Activated T-helper 2 cell treated with anti-CD3 and anti-CD28 coated beads, Interferon-gamma antibody, Interleukin-2, Interleukin-4, amounts not matched to agents 10 μg/mL and 5 μg/mL and 100 μg/mL, durations not matched to agents 14 hours and 24 hours and 36 hours (primary cell): ENCODE measurements at places on chromosomes 4 and X.
A peak's percentile ranks its signal among the peaks of the same experiment; 100 is the strongest.

DNA sequence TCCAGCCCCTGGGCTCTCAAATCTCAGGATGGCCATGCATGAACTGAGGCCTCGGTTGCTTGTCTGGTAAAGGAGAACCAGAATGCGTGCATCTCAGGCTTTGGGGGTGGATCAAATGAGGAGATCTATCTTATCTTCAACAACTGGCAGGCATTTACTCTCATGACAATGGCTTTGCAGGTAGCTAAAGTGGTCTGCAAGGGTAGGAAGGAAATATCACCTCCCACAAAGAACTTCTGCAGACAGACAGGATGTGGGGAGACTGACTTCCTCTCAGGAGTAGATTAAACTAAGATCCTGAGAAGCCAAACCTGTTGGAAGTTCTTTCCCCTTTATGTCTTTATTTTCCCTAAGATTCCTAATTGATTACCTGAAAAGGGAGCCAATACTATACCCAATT is 7.8 kb downstream of the LDB2 start:
- DNase-seq: no peak

DNA sequence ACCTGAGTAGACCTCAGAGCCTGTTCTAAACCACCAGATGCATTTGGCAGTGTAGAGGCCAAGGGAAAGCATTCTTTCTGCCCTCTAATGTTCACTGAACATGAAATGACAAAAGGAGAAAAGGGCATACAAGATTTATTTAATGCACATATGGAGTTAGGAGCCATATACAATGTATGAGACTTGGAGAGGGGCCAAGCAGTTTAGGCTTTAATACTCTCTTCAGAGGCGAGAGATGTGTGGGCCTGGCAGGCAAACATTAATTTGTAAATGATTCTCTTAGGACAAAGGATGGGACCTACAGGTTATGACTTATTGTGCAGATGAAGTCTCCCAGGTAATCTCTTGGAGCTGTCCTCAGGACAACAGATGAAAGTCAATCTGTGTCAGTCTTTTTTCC is 631.9 kb downstream of the ADGRL3 start:
- no peak for DNase-seq

- DNase-seq: no peak
These were observed 74.5 kb upstream of the PLS3 start for GRCh38 chrX:115486510-115486909.

DNA sequence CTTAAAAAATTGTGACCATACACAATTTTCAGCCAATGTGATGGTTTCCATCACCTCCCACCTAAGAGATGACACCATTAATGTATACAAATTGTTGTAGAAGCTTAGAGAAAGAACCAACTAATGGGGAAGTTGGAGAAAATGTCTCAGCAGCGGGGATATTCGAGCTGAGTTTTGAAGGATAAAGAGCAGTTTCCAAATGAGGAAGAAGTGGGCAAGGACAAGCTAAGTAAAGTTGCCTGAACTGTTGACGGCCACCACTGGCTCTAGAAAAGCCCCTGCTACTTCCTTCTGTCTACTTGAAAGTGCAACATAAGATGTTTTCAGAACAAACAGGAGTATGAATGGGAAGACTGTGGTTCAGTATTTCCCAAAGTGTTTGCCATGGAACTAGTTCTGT is 92.0 kb downstream of the CHRNA9 start:
- DNase-seq: no peak

DNA sequence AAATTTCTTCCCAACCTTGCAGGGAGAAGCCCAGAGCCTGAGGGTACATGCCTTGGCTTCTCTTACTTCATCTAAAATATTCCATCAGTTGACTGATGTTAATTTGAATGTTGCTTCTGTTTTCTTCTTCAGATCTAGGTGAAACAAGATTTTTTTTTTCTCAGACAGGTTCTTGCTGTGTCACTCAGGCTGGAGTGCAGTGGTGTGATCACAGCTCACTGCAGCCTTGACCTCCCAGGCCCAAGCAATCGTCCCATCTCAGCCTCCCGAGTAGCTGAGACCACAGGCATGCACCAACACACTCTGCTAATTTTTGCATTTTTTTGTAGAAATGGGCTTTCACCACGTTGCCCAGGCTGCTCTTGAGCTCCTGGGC is 62.1 kb upstream of the KLF3 start:
- no peak for DNase-seq

DNA sequence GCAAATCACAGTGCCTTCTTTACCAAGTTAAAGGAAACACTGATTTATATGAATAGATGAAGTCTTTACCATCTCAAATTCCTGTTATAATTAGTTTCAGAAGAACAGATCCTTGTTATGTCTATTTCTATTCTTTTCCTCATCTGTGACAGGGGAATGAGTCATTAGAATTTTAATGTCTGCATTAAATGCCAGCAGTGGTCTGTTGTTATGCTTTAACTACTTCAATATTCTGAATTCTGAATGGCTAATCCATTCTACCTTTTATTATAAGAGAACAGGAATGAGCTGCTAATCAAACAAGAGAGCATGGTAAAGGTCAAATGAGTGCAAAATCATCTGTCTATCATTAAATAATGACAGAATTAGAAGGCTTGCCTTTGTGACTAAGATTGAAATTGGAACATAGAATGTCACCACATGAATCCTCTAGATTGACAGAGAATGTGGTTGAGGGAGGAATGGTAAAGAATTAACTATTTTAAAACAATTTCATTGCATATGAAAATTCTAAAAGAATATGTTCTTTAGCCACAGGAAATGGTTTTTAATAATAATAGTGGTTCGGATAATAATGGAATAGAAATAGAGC is 935.5 kb downstream of the ADGRL3 start:
- DNase-seq: no peak

DNA sequence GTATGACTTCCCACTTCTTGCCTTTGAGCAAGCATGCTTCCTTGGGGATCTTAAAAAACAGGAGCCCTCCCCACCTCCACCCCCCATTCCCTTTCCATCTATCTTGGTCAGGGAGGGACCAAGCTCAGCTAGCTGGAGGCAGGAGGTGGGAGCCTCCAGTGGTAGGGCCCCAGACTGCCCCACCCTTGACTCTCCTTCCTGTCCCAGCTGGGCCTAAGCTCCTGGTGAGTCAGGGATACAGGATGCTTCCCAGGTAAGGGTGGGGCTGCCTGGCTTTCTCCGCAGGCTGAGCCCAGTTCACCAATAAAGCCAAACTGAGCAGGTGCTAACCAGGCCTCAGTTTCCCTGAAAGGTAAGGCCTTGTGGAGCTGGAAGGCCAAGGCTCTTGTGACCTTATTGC is 15.2 kb downstream of the EFNB1 start:
- DNase-seq: no peak

- DNase-seq: peak; percentile 97
These were observed at the start of gene COMMD8 for GRCh38 chr4:47463235-47463956. Gene COMMD8, minus strand, starts transcription at chr4:47463702. Its CDS starts 51 bp downstream, at chr4:47463651.

GRCh38 chr4:100926039-100926717 is 408.4 kb upstream of the EMCN start:
- no peak for DNase-seq

DNA sequence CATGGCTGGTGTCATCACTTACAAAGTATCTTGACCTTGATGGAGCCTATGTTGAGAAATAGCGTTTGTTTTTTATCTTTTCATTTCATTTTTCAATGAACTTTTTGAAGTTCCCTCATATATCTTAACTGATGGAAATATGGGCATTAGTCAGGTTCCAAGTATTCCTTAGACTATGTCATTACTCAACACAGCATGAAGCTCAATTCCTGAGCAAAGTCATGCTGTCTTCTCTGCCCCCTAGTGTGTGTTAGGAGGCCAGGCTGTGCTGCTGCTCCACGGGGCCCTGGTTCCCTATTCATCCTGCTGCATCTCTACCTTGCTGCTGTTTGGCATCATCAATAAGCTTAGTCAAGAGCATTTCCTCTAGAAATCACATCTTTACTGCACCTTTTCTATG is 40.9 kb downstream of the GPR143 start:
- no peak for DNase-seq

GRCh38 chr4:145939856-145940255 is 1.2 kb upstream of the ZNF827 start:
- DNase-seq: no peak

- no peak for DNase-seq
These were observed 34.2 kb downstream of the ARAP2 start for GRCh38 chr4:36209941-36210649.

GRCh38 chr4:85734424-85734831 is 259.5 kb downstream of the ARHGAP24 start:
- DNase-seq: no peak

DNA sequence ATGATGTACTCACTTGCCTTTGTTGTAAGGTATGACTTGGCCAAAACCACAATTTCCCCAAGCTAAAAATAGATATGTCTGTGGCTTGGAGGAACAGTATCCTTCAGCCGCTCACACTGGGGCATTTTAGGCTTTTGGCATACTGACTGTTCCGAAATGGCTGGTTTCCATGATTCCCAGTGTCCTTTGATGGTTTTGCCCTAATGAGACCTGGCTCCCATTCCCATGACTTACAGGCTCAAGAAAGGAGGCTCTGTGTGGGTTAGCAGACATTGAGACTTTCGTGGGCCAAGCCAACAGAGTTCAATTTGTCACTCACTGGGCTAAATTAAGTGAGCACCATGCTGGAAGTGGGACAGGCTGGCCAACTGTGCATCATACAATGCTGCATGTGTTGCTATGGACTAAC is 150.6 kb downstream of the CEP135 start:
- DNase-seq: no peak

- no peak for DNase-seq
These were observed 22.2 kb downstream of the TRMT2B start for GRCh38 chrX:101029665-101030064.

DNA sequence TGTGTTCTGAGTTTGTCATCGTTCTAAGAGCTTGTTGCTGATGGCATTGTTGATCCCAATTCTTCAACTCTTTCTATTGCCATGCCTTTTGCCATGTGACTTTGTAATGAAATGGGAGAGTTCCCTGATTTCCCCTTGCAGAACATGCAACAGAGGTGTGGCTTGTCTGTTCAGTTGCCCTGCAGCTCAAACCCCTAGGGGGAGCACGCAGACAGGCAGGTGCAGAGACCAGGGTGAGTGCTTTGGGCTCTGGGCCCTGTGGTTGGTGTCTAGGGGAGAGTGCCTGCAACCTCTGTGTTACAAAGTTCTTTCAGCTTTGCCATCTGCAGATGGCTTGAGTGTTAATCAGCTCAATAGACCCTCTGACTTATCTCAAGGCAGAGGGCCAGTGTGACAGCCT is 332.7 kb downstream of the MID1IP1 start:
- no peak for DNase-seq

DNA sequence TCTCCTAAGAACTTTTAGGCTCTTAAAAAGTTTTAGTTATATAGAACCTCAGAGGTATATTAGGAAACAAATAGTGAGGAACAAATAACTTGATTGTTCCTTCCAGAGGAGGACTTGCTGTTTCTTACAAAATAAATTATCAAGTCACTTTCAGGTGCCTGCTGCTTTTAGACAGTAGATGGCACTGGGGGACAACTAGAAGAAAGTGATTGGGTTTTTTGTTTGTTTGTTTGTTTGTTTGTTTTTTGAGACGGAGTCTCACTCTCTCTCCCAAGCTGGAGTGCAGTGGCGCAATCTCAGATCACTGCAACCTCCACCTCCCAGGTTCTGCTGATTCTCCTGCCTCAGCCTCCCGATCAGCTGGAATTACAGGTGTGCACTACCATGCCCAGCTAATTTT is 35.4 kb upstream of the CDKL5 start:
- DNase-seq: no peak

GRCh38 chrX:129823115-129823514 is 20.6 kb downstream of the ZDHHC9 start:
- no peak for DNase-seq

DNA sequence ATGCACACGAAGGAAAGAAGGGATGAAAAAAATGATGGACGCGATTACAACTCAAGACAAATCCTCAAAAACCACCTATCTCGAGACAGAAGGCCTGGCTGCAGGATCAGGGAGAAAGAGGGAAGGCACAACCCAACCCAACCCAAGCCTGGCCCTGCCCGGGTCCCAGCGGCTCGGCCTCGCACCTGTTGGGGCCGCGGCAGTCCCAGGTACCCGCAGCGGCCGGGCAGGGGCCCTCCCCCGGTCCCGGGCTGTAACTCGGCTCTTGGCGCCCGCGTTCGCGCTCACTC is 464 bp downstream of the RASGEF1B start:
- DNase-seq: no peak

GRCh38 chr4:162770761-162771490 is 395.8 kb downstream of the NAF1 start:
- no peak for DNase-seq

- no peak for DNase-seq
These were observed 48.1 kb downstream of the NPY5R start for GRCh38 chr4:163391756-163392155.

- DNase-seq: no peak
These were observed 270.4 kb downstream of the LDB2 start for GRCh38 chr4:16627999-16628398.

DNA sequence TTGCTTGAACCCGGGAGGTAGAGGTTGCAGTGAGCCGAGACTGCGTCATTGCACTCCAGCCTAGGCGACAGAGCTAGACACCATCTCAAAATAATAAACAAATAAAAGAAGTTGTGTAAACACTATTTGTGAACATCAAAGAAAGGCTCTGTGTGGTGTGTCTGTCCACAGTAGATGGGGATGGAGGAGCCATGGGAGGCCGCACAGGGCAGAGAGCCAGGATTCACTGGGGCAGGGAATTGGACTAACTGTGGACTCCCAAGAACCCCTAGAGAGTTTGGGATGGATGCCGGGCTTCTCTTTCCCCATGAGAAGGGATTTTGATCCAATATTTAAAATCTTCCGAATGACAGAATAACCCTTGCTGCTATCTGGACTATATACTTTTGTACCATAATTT is 26.5 kb downstream of the TBC1D1 start:
- no peak for DNase-seq

DNA sequence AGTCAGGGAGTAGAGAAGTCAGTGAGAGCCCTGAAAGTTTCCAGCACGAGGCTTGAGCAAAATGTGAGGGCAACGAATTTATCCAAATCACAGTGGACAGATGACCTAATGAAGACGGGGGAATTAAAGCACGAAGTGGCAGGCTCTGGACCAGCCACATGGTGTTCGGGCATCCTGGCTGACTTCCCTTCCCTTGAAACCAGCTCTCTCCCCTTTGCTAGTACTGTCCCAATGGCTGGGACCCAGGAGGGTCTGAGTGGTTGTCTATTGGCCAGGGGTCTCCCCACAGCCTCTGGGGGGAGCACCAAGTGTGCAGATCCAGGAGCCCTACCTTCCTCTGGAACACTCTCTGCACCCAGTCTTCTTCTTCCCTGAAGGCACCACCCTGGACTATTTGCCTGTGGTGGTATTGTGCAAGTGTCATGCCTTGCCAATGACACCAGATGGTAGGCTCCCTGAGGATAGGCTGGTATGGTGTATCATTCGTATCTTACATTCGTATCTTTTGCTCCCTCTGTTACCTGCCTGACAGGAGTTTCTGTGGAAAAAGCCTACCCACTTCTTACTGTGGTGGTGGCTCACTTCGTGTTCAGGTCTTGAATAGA is 2.1 kb downstream of the APLN start:
- no peak for DNase-seq

DNA sequence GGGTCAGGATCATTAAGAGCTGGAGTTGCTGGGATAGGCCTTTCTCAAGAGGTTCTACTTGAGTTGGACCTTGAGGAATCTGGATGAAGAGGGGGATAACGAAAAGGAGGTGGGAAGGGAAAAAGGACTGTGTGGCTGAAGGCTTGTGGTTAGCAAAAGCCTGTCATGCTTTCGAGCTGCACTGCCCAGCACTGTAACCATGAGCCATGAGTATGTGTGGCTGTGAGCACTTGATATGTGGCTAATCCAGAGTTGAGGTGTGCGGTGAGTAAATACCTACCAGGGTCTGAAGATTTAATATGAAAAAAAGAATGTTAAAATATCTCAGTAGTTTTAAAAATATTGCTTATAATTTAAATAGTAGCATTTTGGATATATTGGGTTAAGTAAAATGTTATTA is 11.4 kb downstream of the TMEM165 start:
- DNase-seq: no peak

- no peak for DNase-seq
These were observed 127.3 kb downstream of the PRSS12 start for GRCh38 chr4:118225511-118225910.
